ENCODE measurements at places on chromosomes 6 and 20.

DNA sequence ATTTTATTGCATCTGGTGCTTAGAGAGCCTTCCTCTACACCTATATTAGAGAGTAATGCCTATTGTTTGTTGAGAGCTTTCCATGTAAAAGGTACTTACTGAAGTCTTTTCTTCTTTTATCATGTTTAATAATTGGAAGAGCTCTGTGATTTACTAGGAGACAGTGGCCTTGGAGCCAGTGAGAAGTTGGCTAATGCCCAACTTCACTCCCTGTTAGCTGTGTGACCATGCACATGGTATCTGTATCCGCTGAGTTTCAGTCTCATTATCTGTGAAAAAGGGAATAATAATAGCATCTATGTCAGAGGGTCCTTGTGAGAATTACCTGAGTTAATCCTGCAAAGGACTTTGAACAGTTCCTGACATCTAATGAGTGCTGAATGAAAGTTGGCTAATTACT lies 105.0 kb downstream of the CD109 start:
- DNase-seq, result no peak

DNA sequence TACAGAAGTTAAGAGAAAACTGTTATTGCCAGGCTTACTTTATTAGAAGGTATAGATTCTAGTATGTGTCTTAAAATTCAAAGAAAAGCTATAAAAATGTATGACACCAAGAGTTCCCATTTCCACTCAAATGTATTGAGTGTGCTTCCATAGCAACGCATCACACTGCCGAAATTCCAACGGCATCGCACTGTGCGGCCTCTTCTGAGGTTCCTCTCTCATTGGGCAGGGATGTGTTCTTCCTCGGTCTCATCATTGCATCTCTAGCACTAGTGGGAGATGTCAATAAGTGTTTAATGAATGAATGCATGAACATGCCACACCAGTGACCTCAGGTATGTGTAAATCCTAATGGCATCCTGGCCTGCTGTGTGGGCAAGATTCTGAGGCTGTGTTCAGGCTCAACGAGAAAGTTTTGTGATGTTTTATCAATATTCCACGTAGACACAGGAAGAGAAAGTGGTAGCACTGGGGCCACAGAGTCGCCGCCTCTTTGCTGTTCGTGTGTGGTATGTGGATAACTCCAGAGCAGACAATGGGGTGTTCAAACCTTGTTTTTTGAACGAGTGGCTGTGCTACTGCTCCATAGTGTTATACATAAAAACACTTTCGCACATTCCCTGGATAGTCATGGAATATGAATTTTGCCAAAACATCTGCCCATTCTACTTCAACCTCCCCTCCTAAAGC lies 171.6 kb downstream of the ADGB start:
- DNase-seq, result no peak

GRCh38 chr6:80321011-80321410 lies 214.5 kb downstream of the BCKDHB start:
- no peak for DNase-seq

DNA sequence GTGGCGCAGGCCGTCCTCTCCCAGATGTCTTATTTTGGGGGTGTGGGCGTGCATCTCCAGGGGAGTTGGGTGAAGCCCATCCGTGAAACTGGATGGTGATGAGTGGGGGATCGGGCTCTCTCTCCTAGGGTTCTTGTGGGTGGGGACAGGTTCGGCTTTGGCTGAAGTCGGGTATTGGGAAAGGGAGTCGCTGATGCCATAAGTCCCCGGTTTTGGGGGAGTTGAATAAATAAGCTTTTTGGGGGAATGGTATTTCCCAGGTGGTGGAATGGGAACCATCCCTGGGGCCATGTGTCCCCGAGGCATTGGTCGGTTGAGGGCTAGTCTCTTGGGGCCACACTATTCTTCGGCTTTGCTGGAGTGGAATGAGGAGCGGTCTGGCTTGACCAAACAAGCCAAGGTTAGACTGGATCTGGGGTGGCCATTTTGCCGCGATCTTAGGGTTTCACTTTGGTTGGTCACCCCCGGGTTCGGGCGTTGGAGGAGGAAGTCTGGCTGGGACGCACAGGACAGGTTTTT lies 481 bp downstream of the ZNF133 start:
- no peak for DNase-seq

GRCh38 chr20:63158352-63158751 lies 57.6 kb downstream of the YTHDF1 start:
- DNase-seq, result no peak

DNA sequence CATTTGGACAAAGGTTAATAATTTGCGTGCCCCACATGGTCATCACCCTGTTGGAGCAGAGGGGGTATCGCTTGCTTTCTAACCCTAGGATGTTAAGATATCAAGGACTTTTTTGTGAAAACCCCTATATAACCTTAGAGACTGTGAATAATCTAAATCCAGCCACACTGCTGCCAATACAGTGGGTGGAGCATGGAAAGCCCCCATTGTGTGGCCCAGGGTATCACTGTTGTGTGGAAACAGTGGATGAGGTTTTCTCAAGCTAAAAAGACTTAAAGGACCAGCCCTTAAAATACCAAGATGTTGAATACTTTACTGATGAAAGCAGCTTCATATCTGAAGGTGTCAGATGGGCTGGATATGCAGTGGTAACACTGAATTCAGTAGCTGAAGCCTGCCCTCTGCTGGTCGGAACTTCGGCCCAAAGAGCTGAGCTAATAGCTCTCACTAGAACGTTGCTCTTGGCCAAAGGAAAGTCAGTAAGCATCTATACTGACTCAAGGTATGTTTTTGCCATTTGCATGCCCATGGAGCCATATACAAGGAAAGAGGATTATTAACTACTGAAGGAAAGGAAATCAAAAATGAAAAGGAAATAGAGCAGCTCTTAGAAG lies 695.2 kb downstream of the PHF3 start:
- DNase-seq, result peak; percentile 48

GRCh38 chr6:151288712-151289398 lies 49.1 kb downstream of the AKAP12 start:
- DNase-seq, result peak; percentile 36

DNA sequence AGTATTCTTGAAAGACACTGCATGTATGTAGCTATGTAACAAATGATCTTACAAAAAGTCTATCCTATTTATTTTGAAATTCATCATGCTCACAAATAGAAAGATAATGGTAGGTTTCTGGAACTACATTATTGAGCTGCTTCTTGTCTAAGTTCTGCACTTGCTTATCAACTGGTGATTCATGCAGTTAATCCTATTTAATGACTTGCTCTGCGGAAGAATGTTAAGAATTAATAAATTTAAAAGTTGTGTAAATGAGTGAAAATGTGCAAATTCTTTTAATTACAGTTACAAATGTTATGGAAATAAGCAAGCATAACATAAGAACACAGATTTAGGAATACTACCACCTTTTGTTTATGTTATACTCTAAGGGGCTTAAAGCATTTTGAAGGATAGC lies 67.1 kb upstream of the MCM9 start:
- DNase-seq, result no peak

DNA sequence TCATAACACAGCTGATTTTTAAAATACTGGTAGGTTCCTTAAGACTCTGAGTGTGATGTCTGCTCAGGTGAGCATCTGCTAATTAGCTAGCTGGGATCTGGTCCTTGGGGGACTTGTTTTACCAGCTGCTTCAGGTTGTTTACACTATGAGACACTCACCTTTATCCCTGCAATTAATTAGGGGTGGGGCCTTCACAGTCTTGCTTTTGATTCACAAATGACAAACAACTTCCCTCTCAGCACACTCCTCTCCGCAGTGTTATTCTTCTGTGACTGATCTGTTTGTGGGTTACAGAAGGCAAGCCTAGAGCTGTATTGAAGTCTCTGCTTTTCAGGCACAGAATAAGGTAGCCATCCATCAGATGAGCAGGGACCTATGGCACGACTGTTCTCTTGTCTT lies 62.0 kb upstream of the CD83 start:
- DNase-seq, result no peak

DNA sequence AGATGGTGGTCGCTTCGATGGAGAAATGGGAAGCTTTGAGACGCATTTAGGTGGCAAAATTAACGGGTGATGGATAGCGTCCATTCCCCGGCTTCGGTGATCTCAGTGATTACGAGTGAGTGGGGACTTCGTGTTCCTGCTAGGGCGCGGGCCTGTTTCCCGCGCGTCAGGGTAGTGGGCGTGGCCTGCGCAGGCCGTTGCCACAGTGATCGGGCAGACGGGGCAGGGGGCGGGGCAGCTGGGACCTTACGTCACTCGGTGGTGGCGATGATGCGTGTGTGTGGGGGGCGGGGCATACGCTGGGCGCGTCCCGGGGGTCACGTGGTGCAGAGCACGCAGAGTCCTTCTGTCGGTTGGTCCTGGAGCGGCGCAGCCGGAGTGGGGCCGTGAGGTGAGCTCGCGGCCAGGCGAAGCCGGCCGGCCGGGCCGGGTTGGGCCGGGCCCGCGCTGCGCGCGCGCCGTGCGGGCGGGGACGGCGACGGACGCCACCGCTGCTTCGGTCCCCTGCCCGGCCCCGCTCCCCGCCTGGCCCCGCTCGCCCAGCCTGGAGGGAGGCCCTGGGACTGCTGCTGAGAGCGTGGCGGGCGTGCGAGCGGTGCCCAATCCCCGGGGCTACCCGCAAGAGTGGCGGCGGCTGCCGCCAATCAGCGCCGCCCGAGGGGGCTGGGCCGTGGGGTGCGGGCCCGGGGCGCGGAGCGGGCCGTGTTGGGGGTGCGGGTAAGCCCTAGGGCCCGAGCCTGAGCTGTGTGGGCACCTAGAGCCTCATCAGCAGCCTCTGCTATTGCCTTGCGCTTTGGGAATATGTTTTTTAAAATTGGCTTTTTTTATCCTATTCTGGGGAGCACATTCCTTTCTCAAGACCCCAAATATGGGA lies at the start of gene PHF20:
Gene PHF20 (plus strand): TSS at position 327 of the 874 bp plus-strand sequence. CDS start 29,508 bp downstream, outside the sequence.
- DNase-seq, result peak; percentile 99

DNA sequence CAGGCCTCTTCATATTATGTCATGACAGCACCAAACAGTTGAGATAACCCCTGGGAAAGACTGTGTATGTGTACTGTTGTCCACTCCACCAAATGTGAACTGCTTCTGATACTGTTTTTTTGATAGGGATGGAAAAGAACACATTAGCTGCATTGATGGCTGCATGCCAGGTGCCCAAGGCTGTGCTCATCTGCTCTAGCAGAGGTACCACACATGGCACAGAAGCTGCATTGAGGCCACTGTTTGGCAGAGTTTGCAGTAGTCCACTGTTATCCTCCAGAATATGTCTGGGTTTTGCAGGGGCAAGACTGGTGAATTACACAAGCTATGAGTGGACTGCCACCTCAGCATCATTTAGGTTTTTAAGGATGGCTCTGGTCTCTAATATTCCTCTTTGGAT lies 28.2 kb upstream of the ELMO2 start:
- no peak for DNase-seq

GRCh38 chr6:128676456-128676855 lies 156.1 kb upstream of the PTPRK start:
- no peak for DNase-seq

GRCh38 chr6:140809694-140810101 lies 1323.0 kb upstream of the GJE1 start:
- DNase-seq, result no peak
